ENCODE measurements at places on chromosomes 2 and 18.

DNA sequence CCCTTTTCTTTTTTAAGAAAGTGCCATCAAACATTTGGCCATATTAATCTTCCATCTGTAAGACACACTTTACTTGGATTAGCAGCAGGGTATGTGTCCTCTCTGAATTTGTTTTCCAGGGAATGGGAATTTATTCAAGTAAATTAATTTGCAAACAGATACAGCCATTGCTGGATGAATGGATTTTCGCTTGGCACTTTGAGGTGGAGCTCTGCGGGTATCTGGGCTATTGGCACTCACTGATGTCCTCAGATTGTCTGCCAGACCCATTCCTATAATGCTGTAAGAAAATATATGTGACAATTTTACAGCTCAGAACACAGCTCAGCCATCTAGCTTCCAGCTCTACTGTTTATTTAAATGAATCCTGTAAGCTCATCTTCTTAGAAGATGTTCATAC lies 201.2 kb upstream of the CDH20 start:
- no peak for DNase-seq

DNA sequence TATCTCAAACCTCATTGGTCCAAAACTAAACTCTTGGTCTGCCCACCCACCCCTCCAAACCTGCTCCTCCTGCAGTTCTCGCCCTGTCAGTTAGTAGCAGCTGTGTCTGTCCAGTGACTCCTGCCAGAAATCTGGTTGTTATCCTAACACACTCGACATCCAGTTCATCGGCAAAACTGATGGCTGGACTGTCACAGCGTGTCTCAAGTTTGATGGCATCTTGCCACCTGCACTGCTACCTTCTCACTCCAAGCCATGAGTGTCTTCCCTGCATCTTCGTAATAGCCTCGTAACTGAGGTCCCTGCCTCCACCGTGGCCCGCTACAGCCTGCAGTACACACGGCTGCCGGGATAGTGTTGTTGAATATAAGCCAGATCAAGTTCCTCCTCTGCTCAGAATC lies 470.1 kb upstream of the RAB12 start:
- DNase-seq = peak; percentile 32

GRCh38 chr2:88058191-88058590 lies 2.6 kb upstream of the KRCC1 start:
- DNase-seq = no peak

DNA sequence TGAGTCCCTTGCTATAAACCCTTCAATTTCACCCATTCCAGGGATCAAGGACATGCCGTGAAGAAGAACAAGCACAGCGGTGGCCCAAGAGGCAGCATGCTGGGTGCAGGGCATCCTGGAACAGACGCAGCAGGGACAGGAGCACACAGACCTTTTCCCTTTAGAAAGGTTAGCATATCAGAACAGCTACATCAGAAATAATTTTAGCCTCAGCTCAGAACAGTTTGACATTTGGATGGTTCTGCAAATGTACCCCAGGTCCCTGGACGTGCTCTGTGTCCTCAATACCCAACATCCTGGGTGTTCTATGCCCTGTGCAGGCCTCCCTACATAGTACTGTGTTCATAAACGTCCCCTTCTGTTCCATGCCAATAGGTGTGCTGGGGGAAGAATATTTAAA lies 80.4 kb downstream of the MYOM1 start:
- DNase-seq = peak; percentile 42

DNA sequence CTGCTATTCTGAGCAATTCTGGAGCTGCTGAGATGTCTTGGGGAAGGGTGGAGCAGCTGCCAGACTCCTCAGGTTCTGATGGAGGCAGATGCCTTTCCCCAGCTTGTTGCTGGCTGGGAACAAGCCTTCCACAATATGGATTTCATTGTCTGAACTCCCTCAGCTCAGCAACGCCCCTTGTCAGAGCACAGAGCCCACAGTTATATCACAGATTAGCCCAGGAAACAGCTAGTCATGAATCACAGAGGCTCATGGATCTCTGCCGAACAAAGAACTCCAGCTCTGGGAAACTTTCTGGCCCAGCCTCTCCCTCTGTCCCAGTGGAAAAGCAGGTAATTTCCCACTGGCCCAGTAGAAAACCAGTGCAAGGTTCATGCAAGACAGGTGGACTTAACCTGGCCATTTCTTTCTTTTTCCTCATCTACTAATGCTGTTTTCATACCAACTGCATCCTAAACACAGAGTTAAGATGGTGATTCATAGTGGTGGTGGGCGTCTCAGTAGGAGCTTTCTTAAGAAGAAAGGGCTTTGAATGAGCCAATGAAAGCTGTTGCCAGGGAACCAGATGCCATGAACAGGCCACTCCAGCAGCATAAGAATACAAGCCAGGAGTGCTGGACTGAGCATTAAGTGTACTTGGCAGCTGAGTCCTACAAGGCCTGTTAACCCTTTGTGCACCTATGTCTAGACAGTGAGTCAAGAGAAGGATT lies 8.7 kb upstream of the KIAA2012 start:
- DNase-seq = no peak

DNA sequence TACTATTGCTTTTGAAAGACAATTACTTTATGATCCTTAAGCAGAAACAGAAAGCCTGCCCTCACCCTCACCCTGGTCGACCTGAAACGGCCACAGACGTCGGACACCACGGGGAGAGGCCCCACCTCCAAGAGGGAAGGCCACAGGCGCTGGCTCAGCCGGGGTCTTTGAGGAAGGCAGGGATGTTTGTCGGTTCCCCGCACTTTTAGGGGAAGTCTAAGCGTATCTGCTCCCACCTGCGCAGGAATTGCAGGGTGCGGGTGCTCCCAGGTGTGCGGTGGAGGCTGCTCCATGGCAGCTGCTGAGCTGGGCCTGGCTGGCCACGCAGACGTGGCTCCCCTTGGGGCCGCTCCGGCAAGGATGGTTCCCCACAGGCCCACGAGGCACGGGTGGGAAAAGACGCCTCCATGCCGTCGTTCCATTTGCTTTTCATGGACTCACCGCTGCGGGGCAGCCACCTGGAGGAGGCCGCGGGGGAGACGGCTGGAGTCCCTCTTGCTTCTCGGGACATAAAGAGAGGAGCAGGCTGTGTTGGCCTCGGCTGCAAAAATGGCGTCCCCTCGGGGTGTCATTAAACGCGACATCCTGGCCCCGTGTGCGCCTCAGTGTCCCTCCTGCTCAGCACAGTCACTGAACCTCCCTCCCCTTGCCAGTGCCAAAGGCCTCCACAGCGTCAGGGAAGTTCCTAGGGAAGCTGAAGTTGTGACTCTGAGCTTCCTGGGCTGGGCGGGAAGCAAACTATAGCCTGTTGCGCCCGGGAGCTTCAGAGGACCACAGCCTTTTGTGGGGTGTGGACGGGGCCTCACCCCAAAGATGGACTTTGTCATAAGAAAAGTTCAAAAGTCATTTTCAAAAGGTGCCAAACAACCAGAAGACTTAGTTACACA lies 63.4 kb downstream of the NFATC1 start:
- no peak for DNase-seq

DNA sequence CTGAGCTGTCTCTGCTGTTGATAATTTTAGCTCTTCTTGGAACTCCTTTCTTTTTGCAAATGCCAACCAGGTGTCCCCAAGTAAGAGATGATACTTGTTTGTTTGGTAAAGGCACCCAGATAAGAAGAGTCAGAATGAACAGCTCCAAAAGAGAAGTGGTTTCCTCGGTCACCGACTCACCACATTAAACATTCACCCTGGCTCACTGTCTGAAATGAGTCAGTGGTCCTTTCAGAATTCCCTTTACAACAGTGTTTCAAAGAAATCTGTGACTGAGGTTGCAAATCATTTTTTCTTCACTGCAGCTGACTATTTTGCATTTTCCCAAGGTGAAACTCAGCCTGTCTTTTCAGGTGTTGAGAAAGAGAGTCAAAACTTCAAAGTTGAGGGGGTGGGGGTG lies 16.2 kb upstream of the CXCR4 start:
- no peak for DNase-seq

DNA sequence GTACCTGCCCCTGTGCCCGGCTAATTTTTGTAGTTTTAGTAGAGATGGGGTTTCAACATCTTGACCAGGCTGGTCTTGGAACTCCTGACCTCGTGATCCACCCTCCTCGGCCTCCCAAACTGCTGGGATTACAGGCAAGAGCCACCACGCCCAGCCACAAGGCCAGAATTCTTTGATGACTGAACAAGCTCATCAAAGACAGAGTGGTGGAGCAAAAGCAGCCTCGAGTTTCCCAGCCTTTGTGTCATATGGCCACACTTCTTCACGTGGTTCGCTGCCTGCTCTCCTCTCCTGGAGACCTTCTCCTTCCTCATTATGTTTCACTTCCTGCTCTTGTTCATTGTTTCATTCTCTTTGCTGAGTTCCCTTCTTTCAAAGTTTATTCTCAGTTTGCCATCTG lies 9.9 kb upstream of the NPC1 start:
- no peak for DNase-seq

GRCh38 chr2:162086904-162087303 lies 12.9 kb upstream of the DPP4 start:
- DNase-seq = no peak

DNA sequence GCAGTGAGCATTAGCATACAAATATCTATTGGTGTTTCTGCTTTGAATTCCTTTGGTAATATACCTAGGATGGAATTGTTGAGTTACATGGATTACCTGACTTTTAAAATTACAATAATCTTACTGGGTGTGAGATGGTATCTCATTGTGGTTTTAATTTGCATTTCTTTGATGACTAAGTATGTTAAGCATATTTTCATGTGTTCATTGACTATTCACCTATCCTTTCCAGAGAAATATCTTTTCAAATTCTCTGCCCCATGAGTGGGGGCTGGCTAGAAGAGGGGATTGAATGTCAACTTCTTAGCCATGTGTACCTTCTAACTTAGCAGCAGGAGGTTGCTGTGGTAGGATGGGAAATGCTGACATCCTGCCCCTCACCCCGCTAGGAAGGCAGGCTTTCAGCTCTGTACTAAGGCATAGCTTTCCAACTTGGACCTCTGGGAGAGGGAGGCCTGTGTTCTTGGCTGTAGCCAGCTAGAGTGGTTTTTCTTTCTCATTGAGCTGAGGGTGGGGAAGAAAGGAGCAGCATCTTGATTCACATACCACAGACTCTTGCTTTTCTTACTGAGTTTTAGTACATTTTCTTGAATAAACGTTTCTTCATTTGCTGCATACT lies 63.3 kb upstream of the TTC27 start:
- DNase-seq = no peak

GRCh38 chr2:151051574-151052220 lies 210.0 kb downstream of the RBM43 start:
- no peak for DNase-seq

DNA sequence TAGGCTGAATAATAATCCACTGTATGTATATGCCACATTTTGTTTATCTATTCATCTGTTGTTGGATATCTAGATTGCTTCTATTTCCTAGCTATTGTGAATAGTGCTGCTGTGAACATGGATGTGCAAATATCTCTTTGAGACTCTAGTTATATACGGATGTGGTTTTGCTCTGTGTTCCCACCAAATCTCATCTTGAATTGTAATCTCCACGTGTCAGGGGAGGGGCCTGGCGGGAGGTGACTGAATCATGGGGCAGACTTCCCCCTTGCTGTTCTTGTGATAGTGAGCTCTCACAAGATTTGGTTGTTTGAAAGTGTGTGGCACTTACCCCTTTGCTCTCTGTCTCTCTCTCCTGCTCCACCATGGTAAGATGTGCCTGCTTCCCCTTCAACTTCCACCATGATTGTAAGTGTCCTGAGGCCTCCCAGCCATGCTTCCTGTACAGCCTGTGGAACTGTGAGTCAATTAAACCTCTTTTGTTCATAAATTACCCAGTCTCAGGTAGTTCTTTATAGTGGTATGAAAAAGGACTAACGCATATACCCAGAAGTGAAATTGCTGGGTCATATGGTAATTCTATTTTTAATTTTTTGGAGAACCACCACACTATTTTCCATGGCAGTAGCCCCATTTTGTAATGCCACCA lies 86.1 kb upstream of the UPP2 start:
- no peak for DNase-seq

GRCh38 chr2:165164201-165164600 lies 39.6 kb downstream of the SCN3A start:
- DNase-seq = no peak

DNA sequence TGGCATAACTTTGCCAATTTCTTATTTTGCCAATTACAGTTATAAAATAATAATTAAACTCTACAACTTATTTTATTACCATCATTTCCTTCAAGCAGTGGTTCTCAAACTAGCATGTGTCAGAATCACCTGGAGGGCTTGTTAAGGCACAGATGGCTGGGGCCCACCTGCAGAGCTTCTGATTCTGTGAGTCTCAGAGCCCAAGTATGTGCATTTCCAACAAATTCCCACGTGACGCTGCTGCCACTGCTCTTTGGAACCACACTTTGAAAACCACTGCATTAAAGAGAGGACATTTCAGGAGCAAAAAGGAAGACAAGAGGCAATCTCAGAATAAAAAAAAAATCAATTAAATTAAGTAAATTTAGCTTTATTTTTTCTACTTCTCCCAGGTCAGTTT lies 94.0 kb upstream of the HNRNPA3 start:
- DNase-seq = no peak

GRCh38 chr2:8547284-8548064 lies 134.4 kb upstream of the ID2 start:
- DNase-seq = peak; percentile 3

DNA sequence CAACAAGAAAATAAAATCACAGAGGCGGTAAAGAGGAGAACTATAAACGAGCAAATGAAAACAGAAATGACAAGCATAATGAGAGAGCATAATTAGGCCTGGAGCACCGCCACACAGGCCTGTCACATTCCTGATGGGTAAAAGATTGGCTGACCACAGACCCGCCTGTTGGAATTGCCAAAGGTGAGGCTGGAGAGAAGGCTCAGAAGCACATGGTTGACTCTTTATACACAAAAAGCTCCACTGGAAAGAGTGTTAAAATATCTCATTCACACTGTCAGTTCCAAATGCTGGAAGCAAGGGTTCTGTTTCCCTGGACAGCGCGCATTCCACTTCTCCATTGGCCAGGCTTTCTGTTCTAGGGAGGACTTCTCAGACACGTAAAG lies 5.9 kb upstream of the LGALSL start:
- no peak for DNase-seq

GRCh38 chr18:56306797-56307196 lies 331.6 kb downstream of the TXNL1 start:
- no peak for DNase-seq

Data from left ventricle myocardium inferior (tissue), 1 donor.